Testis (tissue), 5 donors: ENCODE measurements at places on chromosomes 1 and 21. TPM values are rescaled to one million over a fixed set of nuclear protein-coding genes. Genes with fewer than 3 reads are reported as not detected.

DSCAM gene
- total RNA-seq, result 2.3 TPM

LAMB3 gene
- total RNA-seq, result 1.6 TPM

RNU1-3 gene
- total RNA-seq, result under 0.01 TPM

ITLN1 gene
- total RNA-seq, result 2.3 TPM

OR2L2 gene
- total RNA-seq, result 1.2 TPM

OR2M5 gene
- total RNA-seq, result not detected

CELA3B gene
- total RNA-seq, result not detected

TCHHL1 gene
- total RNA-seq, result 0.12 TPM

NKAIN1 gene
- 0.39 TPM for total RNA-seq

AKT3 gene
- 61.8 TPM for total RNA-seq

IFI16 gene
- total RNA-seq, result 34.3 TPM

OLIG2 gene
- not detected for total RNA-seq

MMEL1 gene
- total RNA-seq, result 17.2 TPM

E2F2 gene
- 4.2 TPM for total RNA-seq

MAP3K7CL gene
- total RNA-seq, result 15.3 TPM

DISC1 gene
- 5.7 TPM for total RNA-seq
